Activated CD4-positive, alpha-beta T cell treated with anti-CD3 and anti-CD28 coated beads for 48 hours (primary cell): ENCODE measurements at places on chromosomes 4 and X.

DNA sequence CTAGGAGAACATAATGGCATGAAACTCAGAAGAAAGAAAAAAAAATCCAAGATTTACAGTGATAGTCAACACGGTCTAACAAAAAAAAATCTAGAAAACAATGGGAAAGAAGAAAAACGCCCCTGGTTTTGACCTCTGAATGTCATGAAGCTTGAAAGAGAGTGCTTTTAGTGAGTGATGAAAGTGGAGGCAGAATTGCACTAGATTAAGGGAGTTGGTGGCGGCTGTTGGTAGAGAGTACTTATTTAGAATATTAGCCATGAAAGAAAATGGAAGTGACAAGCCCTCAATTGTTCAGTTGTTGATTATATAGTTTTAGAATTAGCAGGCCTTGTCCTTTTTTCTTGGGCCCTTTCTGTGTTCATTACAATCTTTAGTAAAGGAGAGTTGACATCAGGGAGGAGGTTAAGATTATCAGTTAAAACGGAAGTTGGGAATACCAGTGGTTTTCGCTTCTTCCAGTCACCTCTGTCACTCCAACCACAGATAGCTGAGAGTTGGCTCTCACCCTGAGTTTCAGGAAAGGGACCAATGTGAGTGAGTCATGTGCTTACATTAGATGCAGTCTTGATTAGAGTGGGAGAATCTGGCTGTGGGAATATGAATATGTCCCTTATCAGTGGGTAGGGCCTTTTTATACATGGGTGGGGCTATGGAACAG lies 29.7 kb downstream of the EREG start:
- DNase-seq: no peak

DNA sequence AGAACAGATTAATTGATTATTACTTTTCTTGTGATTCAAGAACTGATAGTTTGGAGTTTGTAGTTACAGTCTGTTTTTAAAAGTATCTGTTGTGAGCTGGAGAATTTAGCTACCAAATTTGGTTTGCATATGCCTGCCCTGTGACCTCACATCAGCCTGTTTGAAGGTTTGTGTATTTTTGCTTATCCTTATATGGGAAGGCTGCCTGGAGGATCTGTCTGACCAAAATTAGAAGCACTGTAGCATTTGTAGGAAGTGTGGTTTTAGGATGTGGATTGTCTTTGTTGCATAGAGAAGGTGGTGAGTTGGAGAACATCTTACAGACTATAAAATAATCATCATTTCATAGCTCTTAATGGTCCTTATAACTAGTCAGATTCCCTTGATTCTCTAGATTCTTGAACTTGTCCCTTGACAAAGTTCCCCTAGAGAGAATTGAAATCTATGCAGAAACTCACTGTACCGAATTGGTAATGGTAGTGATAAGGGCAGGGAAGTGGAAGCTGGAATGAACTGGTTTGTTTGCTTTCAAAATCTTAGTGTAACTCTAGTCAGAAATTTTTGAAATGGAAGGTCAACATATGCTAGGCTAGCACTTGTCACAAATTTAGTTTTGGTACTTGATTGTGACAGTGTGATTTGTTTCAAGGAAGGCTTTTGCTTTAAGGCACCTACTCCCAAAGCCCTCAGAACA lies 57.3 kb downstream of the SH3BGRL start:
- DNase-seq: no peak

GRCh38 chr4:81512001-81512756 lies 40.5 kb upstream of the RASGEF1B start:
- DNase-seq: no peak

- DNase-seq: peak; percentile 28
Observed at GRCh38 chr4:40721730-40722171, 28.0 kb upstream of the NSUN7 start.

DNA sequence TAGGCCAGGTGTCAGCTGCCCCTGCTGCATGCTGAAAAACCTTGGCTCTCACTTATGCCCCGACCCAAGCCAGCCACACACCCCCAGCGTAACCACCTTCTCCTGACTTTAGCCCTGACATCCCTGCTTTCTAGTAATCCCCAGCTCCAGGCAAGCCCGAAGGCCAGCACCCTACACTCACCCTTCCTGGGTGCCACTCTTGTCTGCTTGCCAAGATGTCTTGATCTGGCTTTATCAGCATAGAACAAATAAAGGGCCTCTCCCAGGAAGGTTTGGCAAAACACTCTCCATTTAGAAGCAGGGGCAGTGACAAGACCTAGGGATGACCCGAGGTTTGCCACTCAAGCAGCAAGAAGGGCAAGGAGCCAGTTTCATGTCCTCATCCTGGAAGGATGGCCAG lies 6.8 kb upstream of the MAP9 start:
- no peak for DNase-seq

DNA sequence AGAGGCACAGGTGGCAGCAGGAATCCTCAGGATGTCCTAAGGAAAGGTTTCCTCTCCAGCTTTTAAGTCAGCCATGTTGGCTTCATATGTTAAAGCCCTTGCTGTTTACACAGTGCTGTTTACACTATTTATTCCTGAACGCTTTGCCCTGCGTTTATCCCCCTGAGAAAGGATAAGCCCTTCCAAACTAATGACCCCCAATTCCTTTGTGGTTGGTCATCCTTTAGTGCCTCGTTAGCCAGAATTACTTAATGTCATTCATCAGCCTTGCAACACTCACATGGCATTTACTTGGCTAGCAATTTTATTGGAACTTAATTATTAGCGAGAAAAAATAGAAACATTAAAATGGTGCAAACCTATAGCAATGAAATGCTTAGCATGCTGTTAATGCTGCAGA lies 23.8 kb downstream of the VCX2 start:
- no peak for DNase-seq

DNA sequence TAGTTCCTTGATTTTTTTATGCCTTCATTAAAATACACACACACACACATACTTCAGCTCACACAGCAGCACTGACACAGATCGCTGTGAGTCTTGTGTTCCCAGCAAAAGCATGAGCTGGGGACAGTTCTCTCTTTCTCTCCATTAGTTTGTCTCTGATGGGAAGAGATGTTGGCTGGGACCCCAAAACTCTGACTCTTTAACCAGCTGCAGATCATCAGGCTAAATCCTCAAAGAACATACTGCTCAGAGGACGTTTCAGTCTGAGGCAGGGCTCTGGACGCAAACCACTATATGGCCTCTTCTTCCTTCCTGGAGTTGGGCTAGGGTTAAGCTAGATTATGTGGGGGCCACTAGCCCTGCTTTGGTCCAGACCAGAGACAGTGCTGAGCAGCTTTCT lies 109.6 kb downstream of the NHSL2 start:
- DNase-seq: no peak

GRCh38 chr4:102534845-102535244 lies 33.7 kb downstream of the NFKB1 start:
- no peak for DNase-seq

DNA sequence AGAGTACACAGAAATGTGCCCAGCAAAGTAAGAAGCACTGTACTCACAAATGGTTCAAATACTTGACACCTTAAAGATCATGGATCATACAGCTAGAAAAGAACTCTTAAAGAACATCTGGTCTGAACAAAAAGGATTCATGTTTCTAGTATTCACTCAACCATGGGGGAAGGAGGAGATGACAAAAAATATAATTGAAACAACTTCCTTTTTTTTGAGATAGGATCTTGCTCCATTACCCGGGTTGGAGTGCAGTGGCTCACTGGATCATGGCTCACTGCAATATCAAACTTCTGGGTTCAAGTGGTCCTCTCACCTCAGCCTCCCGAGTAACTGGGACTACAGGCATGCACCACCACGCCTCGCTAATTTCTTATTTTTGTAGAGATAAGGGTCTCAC lies 6.0 kb downstream of the DHX15 start:
- DNase-seq: no peak

DNA sequence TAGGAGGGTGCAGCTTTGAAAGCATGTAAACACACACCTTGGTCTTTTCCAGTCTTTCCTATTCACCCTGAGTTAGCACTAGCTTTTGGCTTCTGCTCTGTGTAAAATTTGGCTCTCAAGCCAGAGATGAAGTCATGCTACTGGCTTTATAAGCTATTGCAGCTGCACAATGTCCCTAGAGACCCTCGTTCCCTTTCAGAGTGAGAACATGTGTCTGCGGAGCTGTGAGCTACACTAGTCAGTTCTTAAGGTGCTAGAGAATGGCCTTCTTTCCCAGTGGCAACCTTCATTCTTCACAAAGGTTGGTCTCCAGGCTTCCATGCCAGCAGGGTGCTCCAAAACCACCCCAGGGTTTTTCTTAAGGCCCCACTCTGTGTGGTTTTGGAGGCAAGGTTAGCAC lies 199.1 kb downstream of the SPATA18 start:
- no peak for DNase-seq

- no peak for DNase-seq
Observed at GRCh38 chr4:73589261-73589847, 30.9 kb downstream of the RASSF6 start.

- no peak for DNase-seq
Observed at GRCh38 chrX:4909348-4909747, 1195.9 kb upstream of the PRKX start.

- no peak for DNase-seq
Observed at GRCh38 chr4:56008206-56008605, 59.5 kb downstream of the CEP135 start.

GRCh38 chr4:36824682-36825081 lies 419.9 kb upstream of the NWD2 start:
- DNase-seq: no peak

- DNase-seq: no peak
Observed at GRCh38 chr4:127849505-127850234, 31.0 kb upstream of the PLK4 start.

GRCh38 chr4:30718021-30718542 lies 2.1 kb upstream of the PCDH7 start:
- peak; percentile 16 for DNase-seq

DNA sequence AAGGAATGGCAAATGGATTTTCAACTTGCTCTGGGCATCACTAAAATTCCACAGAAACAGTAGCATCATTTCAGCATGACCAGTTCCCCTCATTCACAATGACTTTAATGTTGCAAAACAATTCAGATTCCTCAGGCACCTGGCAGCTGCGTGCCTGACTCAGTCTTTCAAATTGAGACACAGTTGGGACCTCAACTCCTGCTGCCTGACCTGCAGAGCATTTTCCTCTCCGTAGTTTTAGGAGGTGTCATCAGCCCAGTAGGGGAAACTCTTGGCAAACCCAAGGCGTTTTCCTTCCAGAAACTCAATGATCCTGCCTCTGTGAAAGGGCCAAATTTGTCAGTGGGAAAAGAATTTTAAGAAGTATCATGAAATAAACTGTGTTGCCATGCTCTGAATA lies 388.9 kb downstream of the SPRY1 start:
- DNase-seq: no peak

DNA sequence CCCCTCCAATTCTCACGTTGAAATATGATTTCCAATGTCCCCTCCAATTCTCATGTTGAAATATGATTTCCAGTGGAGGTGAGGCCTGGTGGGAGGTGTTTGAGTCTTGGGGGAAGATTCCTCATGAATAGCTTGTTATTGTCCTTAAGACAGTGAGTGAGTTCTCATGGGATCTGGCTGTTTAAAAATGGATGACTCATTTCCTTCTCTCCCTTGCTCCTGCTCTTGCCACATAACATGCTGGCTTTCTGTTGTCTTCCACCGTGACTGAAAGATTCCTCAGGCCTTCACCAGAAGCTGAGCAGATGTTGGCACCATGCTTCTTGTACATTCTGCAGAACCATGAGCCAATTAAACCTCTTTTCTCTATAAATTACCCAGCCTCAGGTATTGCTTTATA lies 346.8 kb upstream of the TECRL start:
- DNase-seq: no peak

- DNase-seq: no peak
Observed at GRCh38 chr4:82124365-82124764, 249.4 kb downstream of the HNRNPD start.

- DNase-seq: no peak
Observed at GRCh38 chrX:21781525-21781924, 23.6 kb upstream of the SMPX start.

DNA sequence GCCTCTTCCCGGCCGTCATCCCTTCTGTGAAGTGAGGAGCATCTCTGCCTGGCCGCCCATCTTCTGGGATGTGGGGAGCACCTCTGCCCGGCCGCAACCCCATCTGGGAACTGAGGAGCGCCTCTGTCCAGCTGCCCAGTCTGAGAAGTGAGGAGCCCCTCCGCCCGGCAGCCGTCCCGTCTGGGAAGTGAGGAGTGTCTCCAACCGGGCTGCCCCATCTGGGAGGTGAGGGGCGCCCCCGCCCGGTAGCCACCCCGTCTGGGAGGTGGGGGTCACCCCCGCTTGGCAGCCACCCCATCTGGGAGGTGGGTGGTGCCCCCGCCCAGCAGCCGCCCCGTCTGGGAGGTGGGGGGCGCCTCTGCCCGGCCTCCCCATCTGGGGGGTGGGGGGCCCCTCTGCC lies 142.3 kb downstream of the LAS1L start:
- DNase-seq: no peak

GRCh38 chr4:304969-305680 lies at the start of gene ZNF732:
Gene ZNF732 (minus strand): TSS chr4:305474. CDS start chr4:305310, 164 bp downstream.
- no peak for DNase-seq

DNA sequence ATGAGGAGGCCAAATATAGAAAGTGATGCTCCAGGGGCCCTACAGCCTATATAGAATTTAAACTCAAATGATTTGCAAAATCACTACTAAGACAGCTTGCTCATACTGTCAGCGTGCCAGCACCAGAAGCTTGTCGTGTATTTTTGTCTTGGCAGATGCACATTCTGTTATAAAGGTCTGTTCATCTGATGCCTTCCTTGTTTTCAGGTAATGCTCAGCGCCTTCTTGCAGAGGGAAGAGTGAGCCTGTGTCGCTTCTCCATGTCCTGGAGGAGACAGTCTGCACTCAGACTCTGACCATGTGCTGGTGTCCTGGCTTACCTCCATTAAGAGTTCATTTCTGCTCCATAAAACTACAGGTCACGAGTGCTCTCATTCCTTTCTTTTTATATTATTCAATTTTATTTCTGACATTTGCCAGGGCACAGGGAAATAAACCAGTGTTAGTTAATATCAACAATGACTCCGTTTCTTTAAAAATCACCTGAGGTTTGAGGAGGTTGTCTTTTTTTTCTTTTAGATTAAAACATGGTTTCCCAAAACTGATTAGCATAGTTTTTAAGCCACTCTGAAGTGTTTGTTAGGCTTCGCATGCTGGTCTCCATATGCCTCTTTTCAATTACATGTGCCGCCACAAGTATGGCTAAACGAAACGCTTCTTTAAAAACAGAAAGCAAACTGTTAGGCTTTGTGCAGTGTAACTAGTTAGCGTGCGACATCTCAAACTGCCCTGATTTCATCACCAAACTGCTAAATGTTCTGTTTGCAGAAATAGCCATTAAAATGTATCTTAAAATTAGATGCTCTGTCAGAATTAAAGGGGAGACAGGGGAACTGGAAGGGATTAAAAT lies 215.2 kb upstream of the GK2 start:
- no peak for DNase-seq

- no peak for DNase-seq
Observed at GRCh38 chr4:94457692-94458106, 6.0 kb downstream of the PDLIM5 start.

DNA sequence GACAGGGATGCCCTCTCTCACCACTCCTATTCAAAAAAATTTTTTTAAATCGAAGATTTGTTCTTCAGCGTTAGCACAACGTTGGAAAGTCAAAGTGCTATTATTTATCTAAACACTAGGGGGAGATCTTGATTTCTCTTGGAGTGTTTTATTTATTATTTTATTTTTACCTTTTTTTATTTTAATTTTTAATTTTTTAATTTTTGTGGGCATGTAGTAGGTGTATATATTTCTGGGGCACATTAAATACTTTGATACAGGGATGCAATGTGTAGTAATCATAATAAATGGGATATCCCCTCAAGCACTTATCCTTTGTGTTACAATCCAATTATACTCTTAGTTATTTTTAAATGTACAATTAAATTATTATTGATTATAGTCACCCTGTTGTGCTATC lies 37.4 kb upstream of the SLC10A4 start:
- DNase-seq: no peak

GRCh38 chrX:19005909-19006308 lies 22.0 kb upstream of the PHKA2 start:
- no peak for DNase-seq
